ENCODE measurements at places on chromosomes 2 and 18.

GRCh38 chr2:179825494-179825893, 35.9 kb downstream of the ZNF385B start:
- DNase-seq, result no peak

DNA sequence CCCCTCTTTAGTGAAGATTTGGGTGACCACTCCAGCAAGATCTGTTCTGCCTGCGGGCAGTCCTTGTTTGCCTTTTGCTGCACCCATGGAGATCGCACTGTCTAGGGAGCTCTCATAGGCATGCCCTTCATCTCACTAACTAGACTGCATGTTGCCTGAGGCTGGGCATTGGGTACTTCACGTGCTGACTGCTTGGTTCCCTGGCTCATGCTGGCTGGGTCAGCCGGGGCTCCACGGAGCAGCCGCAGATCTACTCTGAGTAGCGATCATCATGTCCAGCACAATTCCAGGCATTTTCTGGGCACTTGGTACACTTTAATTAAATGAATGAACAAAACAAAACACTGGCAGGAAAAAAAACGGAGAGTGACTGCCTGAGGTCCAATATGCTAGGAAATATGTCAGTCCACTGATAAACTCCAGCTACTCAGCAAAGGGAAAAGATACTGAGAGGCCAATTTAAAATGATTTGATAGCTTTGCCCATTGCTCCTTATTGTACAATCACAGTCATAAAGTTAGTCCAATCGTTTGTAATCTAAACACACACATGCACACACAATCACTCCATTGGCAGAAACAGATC, 220.3 kb downstream of the C1D start:
- no peak for DNase-seq

- DNase-seq, result no peak
Observed at GRCh38 chr2:239302083-239302807, 98.6 kb downstream of the HDAC4 start.

DNA sequence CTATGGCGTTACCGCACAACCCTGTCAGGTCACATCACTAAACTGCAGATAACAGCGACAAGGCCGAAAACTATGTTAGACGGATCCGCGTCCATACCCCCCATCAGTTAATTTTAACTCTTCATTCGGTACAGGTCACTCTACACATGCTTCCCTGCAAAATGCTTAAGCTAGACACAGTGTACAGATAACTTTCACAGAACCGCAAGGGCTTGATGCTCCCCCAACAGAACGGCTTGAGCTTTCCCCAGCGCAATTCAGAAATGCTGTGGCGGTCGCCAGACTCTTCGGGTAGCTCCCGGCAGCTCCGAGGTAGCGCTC, 283 bp upstream of the RBBP8 start:
- DNase-seq, result no peak

DNA sequence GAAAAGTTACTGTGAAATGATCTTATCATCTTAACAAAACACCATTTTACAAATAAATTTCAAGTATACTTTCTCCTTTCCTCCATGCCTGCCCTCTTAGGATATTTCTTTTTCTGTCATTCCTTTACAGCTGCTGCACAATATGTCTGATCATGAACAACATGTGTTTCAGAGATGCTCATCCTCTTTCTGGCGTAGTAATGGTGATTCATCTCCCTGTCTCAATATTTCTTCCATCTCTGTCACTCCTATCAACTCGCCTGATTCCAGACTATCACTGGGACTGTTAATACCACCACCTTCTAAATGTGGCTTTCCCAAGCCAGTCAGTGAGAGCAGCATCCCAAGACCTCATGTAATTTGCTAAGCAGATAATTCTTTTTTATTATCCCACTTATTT, 290.5 kb downstream of the GULP1 start:
- no peak for DNase-seq

GRCh38 chr2:45932278-45932975, 281.0 kb downstream of the PRKCE start:
- no peak for DNase-seq

GRCh38 chr2:127560201-127560930, 24.9 kb downstream of the MYO7B start:
- DNase-seq, result no peak

GRCh38 chr2:232489516-232490220, 2.0 kb upstream of the ECEL1 start:
- DNase-seq, result no peak

DNA sequence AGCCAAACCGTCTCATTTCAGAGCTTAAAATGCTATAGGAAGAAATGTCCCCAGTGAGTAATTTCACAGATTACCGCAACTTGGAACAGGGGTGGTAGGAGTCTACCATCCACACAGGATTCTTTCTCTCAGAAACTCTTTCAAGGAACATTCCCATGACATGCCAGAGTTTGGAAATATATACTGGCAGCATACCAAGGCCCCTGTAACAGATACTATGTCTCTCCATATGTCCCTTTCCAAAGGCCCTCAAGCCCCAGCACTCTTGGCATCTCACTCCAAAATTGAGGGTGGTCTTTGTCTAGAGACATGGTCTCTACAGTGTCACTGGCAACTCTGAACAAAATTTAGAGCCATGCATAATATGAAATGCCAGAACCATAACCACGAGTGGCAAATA, 11.0 kb downstream of the FIGLA start:
- no peak for DNase-seq

DNA sequence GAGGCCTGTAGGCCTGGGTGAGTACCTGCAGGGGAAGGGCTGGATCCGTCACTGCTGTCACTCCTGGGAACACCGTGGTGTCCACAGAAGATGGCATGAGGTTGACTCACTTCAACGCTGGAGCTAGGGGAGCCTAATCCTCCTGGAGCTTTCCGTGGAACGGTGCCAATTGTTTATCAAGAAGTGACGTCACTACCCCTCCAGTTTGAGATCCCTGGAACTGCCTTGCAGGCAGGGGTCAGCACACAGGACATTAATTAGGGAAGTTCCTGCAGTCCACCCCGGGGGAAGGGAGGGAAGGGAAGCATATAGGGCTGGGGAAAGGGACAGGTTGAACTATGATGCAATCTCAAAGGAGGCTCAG, 408.6 kb downstream of the GALR1 start:
- DNase-seq, result no peak

GRCh38 chr2:31476511-31477180, 62.1 kb upstream of the XDH start:
- DNase-seq, result no peak

- no peak for DNase-seq
Observed at GRCh38 chr2:64970495-64970894, 18.7 kb upstream of the SLC1A4 start.

DNA sequence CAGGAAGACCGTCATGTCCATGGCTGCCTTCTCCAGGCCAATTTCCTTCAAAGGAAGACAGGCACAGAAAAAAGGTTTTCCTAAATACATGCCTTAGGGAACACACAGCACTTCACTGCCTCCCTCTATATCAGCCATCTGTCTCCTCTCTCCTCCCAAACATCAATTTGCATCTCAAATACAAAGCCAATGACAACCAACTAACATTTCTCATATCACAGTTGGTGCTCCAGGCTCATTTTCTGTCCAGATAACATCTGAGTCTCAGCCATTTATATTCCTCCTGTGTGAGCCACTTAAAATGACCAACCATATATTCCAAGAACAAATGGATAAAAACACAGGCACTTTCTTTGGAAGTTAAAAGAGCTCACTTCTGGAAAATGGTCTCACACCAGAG, 62.5 kb upstream of the ACAA2 start:
- DNase-seq, result no peak

DNA sequence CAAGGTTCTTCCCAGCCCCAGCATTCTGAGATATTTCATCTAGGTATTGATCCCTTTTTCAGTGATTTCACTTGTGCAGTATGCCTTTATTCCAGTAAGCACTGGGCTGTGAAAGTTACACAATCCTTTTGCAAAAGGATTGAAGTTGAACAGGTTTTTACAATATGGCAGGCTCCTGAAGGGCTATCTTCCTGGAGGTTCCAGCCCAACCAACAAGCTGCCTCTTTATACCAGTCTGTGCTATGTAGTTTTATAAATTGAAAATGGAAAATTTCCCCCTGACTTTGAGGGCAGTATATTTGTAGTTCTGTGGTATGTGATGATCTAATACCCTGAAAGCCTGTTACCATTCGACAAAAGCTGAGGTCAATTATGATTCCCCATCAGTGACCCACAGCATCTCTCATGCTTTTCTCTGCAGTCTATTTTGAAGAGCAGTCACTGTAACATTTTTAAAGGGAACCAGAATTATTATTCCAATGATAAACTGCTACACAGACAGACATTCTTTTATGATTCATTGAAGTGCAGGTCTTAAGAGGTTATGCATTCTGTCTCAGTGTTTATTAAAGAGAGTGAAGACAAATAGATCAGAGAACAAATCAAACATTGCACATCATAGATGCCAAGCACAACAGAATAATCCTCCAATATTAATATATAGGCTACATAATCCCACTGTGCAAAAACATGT, 35.2 kb upstream of the STPG4 start:
- no peak for DNase-seq

- no peak for DNase-seq
Observed at GRCh38 chr2:216015722-216016464, 2.5 kb upstream of the MREG start.

DNA sequence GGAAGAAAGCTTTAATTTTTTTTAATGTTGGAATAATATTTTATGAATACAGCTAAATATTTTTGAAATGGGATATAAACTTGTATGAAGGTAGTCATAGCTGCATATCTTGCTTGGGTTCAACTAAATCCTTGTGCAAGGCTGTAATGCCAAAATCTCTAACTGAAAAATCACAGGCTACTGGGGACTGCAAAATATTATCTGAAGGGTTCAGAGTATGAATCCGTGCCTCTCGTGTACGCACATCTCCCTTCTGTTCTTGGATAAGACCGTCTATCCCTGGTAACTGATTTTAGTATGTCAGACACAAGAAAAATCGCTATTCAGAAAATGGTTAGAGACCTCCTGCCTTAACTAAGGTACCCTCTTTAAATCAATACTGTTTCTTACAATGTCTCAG, 71.8 kb downstream of the ACVR1 start:
- DNase-seq, result no peak

DNA sequence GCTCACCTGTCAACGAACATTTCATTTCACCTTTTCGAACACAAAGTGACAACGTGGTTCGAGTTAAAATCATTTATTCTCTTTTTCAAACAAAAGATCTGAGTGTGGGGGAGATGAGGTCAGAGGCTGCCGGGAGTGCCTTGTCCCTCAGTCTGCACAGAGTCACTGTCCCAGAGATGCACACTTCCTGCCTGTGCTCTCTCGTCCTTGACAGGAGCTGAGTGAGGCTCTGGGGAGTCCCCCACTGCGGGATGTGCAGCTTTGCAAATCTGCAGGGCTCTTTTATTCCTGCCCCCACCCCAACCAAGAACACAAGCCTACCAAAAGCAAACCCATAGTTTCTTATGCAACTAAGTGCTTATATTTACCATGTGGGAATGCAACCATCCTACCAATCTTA, 497.8 kb downstream of the EIPR1 start:
- DNase-seq, result no peak

DNA sequence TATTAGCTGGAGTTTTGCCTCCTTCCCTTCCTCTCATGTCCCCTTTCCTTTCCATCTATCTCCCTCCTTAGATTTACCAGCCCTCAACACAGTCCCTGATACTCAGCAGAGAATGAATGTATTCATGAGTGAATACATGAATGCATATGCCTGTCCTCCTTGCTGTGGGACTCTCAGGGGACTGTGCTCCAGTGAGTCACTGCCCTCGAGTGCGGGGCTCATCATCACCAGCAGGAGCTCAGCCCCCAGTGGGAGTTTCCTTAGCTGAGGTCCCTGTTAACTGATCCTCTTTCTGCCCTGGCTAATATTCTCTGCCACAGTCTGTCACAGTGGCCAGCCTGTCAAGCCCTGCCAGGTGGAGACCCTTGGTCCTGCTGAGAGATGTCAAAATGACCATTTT, 104.9 kb upstream of the LHCGR start:
- DNase-seq, result no peak

DNA sequence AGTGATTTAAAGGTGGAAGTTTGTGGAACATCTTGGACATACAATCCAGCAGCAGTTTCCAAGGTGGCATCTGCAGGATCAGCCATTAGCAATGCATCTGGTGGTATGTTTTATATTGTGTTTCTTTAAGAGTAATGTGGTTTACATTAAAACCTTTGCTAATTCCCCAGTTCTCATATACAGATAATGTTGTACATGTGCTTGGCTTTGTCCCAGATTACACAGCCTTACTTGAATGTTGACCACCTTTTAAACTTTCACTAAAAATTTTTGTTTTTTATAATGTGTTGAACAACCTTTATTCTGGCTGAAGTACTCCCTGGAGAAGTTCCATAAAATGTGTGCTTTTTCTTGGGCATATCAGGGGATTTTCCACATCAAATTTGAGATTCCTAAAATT, 57.5 kb downstream of the MIB1 start:
- no peak for DNase-seq

DNA sequence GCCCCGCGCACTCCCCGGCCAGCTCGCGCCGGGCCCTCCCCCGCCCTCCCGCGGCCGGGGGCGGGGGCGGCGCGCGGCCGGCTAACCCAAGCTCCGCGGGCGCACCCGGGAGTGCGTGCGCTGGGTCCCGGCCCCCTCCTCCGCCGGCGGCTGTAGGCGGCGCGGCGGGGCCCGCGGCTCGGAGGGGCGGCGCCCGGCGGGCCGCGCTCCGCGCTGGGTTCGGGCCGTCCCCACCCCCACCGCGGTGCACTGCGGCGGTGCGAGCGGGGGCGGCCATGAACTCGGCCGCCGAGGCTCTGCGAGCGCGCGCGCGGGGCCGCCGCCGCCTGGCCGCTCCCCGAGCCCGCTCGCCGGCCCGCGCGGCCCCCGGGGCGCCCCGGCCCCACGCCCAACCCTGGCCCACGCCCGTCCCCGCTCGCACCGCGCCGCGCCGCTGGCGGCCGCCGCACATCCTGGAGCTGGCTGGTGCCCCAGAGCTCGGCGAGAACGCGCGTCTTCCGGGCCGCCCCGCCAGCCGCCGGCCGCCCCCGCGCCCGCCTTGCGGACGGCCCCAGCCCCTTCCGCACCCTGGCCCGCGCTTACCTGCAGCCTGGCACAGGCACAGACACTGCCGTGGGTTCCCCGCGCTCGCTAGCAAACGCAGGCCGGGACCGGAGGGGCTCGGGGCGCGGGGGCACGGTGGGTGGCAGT, at the start of gene ZBTB14:
ZBTB14 (minus strand) TSS at position 496 of the 690 bp plus-strand sequence. CDS start 2,480 bp downstream, outside the sequence.
- DNase-seq, result peak; percentile 76

DNA sequence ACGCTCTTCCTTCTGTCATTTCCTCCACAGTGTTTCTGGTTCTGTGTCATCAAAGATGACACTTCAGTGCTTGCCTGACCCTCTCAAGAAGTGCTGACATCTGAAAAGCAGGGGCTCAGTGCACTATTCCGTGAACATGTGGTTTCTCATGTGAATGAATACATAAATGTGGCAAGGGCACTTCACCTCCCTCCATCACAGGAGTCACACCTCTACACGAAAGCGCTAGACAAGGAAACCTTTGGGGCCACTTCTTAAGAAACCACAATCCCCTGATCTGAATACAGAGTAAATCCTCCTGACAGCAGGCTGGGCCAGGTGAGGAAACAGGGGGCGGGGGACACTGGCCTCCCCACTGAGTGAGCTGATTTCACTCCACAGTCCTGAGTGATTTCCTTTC, 145.8 kb upstream of the ACAA2 start:
- no peak for DNase-seq

Data from PC-9 (cell line).